Left kidney (tissue), 8 donors: ENCODE measurements at places on chromosomes 5 and 9. TPM values are rescaled to one million over a fixed set of nuclear protein-coding genes. Genes with fewer than 3 reads are reported as not detected.

- no peak for DNase-seq
Observed at GRCh38 chr9:135456436-135457104, 23.0 kb upstream of the PPP1R26 start.

DNA sequence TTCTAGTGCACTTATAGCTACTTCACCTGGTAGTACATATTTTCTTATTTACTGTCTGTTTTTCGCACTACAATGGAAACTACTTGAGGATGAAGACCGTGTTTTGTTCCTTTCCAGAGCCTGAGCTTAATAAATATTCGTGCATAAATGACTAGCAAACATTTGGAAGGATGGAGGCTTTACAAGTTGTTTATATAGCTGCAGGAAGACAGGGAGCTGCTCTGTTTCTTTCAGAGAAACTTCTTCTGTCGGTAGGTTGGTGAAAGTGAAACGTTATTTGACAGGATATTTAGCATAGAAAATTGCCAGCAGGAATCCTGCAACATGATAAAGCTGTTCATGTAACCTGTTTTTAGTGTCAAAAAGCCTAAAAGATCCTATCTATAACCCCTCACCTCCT lies 210.6 kb downstream of the PCSK5 start:
- DNase-seq, result no peak

DNA sequence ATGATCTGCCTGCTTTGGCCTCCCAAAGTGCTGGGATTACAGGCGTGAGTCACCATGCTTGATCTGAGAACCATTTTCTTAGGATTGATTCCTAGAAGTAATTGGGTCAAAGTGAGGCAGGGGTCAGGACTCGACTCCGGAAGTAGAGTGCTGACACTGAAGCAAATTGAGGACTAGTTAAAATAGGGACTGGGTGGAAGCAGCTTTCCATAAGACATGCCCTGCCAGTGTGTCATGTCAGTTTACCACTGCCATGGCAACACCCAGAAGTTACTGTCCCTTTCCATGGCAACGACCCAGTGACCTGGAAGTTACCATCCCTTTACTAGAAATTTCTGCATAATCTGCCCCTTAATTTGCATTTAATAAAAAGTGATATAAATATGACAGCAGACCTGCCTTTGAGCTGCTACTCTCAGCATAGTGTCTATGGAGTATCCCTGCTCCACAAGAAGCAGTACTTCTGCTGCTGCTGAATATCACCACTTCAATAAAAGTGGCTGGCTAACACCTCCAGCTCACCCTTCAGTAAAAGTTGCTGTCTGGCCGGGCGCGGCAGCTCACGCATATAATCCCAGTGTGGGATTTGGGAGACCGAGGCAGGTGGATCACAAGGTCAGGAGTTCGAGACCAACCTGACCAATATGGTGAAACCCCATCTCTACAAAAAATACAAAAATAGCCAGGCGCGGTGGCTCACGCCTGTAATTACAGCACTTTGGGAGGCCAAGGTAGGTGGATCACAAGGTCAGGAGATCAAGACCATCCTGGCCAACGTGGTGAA lies 47.8 kb upstream of the JADE2 start:
- DNase-seq, result no peak

DNA sequence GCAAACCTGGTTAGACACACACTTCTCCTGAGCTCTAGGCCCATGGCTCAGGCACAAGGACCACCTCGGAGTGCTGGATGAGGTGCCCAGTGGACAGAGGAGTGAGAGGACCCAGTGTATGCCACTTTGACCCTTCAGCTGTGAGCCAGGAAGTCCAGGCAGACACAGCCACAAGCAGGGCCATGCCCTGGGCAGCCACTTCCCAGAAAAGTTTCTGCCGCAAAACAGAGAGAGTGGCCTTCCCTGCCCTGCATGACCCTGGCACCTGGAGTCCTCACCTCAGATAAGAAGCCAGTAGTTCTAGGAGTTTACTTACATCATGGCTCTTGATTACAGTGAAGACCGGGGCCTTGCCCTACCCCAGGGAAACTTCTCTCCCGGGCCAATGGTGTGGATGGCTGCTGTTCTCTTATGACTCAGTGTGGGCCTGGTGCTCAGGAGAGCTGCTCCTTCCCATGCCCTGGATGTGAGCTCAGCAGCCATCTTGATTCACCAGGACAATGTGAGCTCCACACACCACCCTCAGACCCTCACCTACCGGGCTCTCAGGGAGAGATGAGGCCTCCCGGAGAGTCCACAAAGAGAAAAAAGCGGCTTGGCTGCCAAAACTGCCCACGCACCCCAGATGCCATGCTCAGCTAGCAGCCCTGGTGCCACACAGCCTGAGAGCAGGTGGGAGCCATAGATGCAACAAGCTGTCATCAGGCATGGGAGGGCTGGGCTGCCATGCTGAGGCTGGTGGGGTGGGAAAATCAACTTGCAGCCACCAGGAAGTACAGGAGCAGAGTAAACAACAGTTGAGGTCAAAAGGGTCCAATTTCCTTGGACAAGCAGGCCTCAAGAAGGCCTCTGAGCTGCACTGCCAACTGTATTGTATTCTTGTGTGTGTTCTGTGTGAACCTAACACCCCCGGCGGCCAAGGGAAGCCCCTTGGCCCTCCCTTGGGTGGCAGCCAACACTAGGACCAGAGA lies 11.7 kb upstream of the IRF1 start:
- DNase-seq, result no peak

DNA sequence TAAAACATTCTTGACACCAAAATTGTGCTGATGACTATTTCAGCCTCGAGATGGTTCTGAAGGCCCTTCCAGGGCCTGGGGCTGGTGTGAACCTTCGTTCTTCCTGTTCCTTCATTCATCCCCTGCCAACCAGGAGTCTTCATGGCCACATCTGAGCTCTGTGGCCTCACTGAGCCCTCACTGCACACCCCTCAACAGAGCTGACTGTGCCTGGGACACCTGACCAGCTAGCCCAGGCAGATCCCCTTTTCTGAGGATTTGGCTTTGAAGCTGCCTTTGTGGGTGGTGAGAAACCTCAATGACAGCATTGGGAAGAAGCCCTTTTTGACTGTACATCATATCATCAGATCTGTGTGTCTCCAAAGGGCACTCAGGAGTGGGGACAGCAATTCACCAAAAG lies 13.8 kb downstream of the AK8 start:
- no peak for DNase-seq

- no peak for DNase-seq
Observed at GRCh38 chr5:56267856-56268255, 34.7 kb upstream of the ANKRD55 start.

DNA sequence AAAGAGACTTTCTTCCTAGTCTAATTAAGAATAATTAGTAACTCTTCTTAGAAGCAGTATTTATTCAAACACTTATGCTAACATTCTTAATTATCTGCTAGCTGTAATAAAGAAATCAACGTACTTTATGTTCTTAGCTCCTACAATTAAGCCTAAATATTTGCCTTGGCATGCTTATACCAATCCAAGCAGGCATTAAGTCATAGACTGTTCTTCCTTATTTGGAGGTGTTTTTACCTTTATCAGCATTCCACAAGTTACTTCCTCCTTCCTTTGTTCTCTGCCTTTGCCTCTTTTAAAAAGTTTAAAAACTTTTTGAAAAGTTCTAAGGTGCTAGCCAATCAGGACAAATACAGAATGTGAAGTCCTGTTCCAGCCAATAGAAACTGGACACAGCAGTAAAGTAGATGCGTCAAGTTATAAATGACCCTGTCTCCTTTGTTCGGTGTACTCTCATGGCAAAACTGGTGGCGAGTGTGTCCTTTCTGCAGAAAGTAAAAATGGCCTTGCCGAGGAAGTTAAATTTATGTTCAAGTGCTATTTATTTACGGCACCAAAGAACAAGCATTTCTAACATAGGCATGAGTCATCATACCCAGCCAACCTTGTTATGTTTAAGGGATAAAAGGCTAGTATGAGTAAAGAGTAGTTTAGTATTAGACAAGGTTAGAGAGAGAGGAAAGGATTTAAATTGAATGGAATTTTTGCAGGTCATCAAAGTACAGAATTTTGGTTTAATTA lies 58.6 kb downstream of the GPBP1 start:
- DNase-seq, result no peak

GRCh38 chr9:137656416-137656815 lies 37.6 kb downstream of the EHMT1 start:
- DNase-seq, result no peak

GRCh38 chr9:3240656-3241268 lies 285.0 kb downstream of the RFX3 start:
- peak; percentile 73 for DNase-seq

DNA sequence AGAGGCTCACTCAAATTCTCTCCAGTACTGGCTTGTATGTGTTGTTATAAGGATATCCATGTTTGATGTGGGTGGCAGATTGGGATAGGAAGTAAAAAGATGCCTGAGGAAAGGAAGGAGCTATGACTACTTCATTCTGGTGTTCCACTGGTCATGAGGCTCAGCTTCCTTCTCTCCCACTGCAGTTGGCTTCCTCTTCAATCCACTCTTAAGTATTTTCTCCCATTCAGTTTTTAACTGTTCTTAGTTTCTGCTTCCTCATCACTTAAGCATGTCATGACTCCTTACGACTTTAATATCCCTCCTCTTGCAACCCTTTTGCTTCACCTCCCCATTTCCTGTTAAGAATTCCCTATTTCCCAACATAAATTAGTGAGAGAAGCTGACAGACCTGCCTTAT lies 81.1 kb downstream of the PJA2 start:
- DNase-seq, result no peak

DNA sequence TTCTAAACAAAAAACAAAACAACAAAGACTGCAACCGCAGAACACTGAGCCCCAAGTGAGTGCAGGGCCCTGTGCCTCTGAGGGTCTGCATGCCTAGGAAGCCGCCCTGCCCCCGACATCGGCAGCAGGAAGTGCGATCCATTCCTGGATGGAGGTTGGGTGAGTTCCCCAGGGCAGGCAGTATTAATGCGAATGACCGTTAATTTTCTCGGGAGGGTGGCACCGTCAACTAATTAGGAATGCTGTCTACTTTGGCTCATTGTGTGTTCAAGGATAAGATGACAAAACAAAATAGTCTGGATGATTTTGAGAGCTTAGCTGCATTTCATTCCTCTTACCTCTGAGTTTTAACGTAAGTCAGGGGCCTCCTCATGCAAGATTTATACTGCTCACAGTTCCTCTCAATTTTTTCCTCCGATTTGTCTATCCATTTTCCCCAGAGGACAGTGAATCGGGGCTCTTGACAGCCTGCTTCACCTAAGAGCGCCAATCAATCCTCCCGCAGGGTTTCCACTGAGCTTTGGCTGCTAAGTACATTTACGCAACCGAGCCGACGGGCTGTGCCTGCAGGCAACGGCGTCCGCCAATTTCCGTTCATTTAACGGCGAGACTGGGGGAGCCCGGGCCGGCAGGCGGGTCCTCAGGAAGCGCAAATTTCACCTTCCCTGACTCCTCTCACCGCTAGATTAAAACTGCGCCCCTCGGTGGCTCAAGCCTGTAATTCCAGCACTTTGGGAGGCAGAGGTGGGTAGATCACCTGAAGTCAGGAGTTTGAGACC lies 2.9 kb upstream of the NXNL2 start:
- no peak for DNase-seq

DNA sequence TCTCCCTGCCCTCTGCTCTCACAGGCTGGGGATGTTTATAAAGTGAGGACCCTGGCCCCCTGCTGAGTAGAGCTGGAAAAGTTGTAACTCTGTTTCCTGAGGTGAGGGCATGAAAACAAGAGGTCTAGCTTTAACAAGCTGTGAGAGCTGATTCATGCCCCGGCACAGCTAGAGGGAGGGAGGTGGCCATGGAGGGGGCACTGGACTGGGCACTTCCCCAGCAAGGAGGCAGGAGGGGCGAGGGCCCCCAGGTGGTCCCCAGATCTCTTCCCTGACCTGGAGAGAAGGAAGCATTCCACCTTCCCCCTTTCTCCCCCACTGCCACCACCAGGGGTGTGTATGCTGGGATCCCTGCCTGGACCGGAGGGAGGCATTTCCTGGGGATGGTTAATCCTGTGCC lies at the start of gene MSMP:
TSS of gene MSMP (minus strand) at position 13 of the 400 bp plus-strand sequence. CDS start 147 bp downstream, outside the sequence.
- no peak for DNase-seq

- no peak for DNase-seq
Observed at GRCh38 chr5:132486318-132487094, 4.1 kb downstream of the IRF1 start.

DNA sequence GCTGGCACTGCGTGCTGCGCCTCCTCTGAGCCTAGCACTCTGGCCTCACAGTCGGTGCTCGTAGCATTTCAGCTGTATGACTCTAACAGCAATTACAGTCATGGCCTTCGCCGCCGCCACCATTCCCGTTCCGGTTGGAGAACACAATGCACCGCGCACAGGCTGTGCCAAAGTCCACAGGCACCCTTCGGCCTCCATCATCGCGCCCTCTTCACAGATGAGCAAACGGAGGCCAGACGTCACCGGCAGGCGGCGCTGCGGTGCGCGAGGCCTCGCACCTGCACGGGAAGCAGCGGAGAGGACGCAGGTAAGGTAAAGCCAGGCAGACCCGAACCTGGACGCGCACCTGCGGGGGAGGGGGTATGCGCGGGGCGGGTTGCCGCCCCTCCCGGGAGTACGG lies 128.9 kb downstream of the BARX1 start:
- no peak for DNase-seq

- DNase-seq, result no peak
Observed at GRCh38 chr5:83548581-83548980, 77.0 kb downstream of the VCAN start.

DNA sequence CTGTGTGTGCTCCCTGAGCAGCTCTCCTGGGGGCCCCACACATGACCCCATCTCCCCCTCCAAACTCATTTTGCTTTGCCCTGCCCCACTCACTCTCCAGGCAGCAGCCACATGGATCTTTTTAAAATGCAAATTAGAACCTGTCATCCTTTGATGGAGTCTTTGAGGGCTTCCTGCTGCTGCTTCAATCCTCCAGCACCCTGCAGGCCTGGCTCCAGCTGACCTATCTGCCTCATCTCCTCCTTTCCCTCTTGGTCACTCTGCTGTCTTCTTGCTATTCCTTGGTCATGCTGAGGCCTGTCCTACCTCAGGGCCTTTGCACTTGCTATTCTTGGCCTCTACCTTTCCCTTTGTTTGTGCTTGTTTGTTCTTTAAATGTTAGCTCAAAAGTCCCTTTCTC lies 17.9 kb downstream of the NDST1 start:
- no peak for DNase-seq

DNA sequence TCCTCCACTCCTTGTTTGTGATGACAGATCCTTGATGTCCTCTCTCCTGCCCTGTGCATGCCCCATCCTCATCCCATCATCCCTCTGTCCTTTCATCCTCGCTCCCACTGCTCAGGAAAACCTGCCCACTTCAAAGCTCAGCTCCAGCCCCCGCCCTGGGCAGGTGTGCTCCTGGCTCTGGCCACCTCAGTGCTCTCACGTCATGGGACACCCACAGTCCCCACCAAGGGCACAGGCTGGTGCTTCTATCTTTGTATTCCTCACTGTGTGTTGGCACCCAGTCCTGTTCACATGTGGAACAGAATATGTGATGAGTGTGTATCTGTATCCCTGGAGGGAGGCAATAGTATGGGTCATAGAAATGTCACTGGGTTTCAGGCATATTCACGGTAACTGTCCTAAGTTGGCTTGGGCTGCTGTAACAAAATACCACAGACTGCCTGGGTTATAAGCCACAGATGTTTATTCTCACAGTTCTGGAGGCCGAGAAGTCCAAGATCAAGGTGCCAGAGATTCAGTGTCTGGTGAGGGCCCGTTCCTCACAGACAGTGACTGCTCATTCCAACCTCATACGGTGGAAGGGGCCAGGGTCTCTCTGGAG lies 13.5 kb downstream of the GFPT2 start:
- DNase-seq, result no peak

SLC46A2 gene
- 0.12 TPM for polyA plus RNA-seq

PROB1 gene
- polyA plus RNA-seq, result 2.4 TPM

PDLIM7 gene
- 107 TPM for polyA plus RNA-seq

TSSK1B gene
- 0.12 TPM for polyA plus RNA-seq

CD14 gene
- polyA plus RNA-seq, result 5.6 TPM

CEL gene
- 4.7 TPM for polyA plus RNA-seq

DNM1 gene
- 231 TPM for polyA plus RNA-seq
